ENCODE measurements at places on chromosomes 2 and 18.
A peak's percentile ranks its signal among the peaks of the same experiment; 100 is the strongest.

DNA sequence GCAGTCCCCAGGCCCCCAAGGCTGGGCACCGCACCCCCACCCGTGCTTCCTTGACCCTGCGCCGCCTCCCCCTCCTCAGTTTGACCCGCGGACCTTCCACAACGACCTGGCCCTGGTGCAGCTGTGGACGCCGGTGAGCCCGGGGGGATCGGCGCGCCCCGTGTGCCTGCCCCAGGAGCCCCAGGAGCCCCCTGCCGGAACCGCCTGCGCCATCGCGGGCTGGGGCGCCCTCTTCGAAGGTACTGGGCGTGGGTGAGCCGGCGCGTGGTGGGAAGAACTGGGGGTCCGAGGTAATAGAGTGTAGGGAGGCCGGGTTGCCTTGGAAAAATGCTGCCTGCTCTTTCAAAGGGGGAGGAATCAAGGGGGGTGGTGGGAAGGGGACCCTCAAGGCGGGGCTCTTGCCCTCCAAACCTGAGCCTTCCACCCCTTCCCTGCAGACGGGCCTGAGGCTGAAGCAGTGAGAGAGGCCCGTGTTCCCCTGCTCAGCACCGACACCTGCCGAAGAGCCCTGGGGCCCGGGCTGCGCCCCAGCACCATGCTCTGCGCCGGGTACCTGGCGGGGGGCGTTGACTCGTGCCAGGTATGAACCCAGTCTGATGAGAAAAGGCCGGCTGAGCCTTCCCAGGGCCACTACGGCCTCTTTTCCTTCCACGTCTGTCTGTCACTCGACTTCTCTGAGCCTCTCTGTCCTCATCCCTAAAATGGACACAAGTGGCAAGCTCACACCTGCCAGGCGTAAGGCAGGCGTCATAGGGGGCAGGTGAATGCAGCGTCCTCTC is 2.6 kb downstream of the PRSS56 start:
- no peak for DNase-seq

GRCh38 chr18:33720133-33720532 is 142.1 kb downstream of the ASXL3 start:
- DNase-seq, result no peak

GRCh38 chr2:76256458-76257088 is 545.9 kb upstream of the GCFC2 start:
- DNase-seq, result no peak

DNA sequence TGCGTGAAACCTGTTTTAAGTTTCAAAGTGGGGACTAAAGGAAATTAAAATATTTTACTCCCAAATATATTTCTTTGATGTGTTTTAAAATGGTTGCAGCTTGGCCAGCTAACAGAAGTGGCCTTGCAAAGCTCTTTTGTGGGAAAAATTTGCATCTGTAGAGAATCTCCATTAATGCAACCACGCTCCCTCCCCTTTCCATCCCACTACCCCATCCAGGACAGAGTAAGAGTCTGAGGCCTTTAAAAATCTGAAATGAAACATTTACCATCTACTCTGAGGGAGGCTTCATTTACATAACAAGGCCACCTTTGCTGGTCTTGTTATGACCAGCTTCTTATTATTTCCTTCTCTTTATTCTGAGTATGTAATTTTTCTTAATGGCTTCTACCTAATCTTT is 63.5 kb downstream of the STAT4 start:
- DNase-seq, result no peak

GRCh38 chr2:31384771-31385276 is 29.7 kb downstream of the XDH start:
- no peak for DNase-seq

GRCh38 chr2:165905854-165906253 is 47.7 kb downstream of the TTC21B start:
- DNase-seq, result no peak

GRCh38 chr2:211468877-211469663 is 912.7 kb downstream of the CPS1 start:
- DNase-seq, result no peak

- peak; percentile 72 for DNase-seq
Observed at GRCh38 chr18:58321986-58322385, 278.0 kb downstream of the NEDD4L start.

DNA sequence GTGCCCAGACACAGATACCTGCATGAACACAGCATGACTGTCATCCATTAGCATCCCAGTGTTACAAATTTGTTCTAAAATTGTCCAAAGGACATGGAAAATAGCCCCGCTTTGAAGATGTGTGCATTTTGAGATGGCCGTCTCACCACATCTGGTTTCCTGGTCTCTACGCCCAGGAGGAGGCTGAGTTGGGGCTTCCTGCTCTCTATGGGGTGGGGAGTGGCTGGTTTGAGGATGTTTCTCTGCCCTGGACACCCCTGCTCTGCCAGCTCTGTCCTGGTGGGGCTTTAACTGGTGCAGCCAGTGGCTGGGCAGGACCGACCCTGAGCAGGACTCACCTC is 74.6 kb upstream of the SMAD7 start:
- no peak for DNase-seq

GRCh38 chr2:220994846-220995245 is 577.3 kb downstream of the EPHA4 start:
- DNase-seq, result no peak

GRCh38 chr2:20173496-20174402 is 51.2 kb downstream of the SDC1 start:
- DNase-seq, result no peak

DNA sequence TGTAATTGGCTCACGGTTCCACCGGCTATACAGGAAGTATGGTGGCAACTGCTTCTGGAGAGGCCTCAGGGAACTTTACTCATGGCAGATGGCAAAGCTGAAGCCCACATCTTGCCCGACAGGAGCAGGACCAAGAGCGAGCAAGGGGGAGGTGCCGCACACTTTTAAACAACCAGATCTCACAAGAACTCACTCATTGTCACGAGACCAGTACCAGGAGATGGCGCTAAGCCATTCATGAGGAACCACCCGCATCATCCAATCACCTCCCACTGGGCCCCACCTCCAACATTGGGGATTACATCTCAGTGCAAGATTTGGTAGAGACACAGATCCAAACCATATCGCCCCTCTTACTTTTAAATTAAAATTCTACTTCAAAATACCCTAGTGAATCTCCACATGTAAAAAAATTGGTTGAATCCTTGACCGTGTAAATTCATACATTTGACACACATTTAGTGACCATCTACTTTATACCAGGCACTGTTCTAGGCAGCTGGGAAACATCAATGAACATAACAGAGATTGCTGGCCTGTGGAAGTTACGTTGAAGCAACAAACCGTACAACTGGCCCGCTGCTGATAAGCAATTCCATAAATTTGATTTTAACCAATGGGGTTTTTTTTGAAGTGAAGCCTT is 87.6 kb downstream of the ALPK2 start:
- peak; percentile 51 for DNase-seq

- DNase-seq, result no peak
Observed at GRCh38 chr2:174051741-174052583, 86.8 kb upstream of the SP3 start.

- DNase-seq, result no peak
Observed at GRCh38 chr18:23369266-23369665, 83.8 kb upstream of the RIOK3 start.

DNA sequence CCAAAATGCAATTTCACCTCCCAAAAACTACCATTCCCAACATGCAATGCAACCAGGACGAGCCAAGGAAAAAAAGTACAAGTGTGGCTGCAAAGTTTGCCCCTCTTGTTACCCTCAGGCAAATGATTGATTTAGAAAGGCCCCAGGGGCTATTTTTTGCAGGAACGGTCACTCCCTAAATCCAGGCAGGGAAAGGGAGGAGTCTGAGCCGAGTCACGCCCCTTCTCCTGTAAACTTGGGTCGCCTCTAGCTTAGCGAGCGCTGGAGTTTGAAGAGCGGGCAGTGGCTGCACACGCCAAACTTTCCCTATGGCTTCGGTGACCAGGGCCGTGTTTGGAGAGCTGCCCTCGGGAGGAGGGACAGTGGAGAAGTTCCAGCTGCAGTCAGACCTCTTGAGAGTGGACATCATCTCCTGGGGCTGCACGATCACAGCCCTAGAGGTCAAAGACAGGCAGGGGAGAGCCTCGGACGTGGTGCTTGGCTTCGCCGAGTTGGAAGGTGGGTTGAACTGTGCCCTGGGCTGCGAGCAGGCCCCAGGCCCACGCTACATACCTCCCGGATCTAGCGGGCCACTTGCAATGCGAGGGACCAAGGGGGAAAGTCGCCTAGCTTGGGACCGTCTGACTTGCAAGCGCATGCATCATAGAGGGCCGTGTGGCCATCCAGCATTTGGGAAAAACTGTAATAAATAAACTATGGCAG is at the start of gene GALM:
Gene GALM, plus strand, starts transcription at position 261 of the 702 bp plus-strand sequence. Its CDS starts 48 bp downstream, at position 309.
- peak; percentile 69 for DNase-seq

DNA sequence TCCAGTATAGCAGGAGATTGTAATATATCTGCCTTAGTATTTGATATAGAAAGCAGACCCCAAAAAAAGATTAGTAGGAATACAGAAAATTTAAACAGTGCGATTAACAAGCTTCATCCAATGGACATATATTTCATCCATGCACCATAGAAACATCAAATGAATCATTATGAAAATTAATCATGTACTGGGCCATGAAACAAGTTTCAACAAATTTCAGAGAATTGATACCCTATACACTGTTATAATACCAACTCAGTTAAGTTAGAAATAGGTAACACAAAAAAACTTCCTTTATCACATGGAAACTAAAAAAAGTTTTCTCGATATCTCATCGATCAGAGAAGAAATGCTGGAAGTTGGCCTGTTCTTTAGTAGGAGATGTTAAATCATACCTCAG is 192.1 kb upstream of the STON1 start:
- no peak for DNase-seq

DNA sequence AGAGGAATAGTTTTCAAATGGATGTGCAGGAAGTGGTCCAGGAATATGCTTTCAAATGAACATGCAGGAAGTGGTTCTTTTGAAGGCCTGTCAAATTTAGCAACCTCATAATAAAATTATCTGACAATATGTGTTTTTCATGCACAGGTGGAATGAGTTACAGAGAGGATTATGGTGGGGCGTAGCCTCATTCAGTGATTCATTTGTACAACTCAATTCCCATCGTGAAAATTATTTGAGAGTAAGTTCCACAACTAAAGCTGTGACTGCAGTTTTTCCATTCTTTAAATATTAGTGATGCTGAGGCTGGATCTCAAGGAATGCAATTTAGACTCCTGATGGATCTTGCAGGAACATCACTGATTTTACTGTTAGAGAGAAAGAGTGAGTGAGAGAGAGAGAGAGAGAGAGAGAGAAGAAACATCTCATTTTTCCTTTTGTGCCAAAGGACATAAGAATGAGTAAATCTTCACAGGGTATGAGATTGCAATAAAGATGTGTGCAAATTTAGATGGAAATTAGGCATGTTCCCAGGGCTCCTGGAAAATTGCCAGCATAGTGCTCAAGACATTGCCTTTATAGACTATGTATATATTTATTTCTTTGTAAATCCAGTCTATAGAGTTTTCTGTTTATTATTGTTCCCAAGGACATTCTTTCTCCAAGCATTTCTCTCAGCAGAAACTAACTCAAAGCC is 394.9 kb upstream of the ZEB2 start:
- no peak for DNase-seq

GRCh38 chr2:10584242-10584753 is 105.5 kb downstream of the NOL10 start:
- no peak for DNase-seq

DNA sequence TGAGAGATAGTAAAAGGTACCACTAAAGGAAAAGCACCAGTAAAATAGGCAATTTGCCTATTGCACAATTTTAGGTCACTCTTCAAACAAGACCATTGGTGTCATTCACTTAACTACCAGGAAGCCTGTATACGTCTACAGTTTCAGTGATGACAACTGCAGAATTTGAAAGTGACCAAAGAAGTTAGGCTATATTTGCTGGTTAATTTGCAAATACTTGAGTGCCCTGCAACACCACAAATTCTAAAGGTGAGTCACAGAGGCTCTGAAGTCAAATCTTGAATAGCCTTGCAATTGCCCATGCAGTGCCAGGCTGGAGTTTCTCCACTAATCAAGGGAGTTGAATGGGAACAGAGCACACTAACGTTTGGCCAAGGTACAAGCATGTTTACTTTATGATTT is 128.7 kb upstream of the CCDC68 start:
- DNase-seq, result no peak

GRCh38 chr2:7203056-7203467 is 285.9 kb downstream of the RNF144A start:
- DNase-seq, result peak; percentile 56

- DNase-seq, result peak; percentile 48
Observed at GRCh38 chr2:20781656-20782265, 41.1 kb downstream of the LDAH start.

DNA sequence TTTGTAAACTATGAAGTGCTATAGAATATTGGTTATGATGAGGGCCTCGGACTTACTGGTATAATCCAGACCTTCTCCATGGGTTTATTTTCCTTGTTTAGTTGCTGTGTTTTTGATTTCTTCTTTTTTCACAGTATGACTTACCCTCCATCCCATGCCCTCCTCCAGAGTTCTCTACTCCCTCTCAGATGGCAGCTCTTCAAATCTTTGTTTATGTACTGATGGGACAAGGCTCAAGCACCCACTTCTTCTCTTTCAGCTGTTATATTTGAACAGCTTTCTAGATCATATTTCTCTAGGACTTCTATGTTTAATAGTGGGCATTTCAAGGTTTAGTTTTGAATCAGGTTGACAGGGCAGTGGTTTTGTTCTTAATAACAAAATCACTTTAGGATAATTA is 43.9 kb downstream of the CLIP4 start:
- DNase-seq, result no peak

DNA sequence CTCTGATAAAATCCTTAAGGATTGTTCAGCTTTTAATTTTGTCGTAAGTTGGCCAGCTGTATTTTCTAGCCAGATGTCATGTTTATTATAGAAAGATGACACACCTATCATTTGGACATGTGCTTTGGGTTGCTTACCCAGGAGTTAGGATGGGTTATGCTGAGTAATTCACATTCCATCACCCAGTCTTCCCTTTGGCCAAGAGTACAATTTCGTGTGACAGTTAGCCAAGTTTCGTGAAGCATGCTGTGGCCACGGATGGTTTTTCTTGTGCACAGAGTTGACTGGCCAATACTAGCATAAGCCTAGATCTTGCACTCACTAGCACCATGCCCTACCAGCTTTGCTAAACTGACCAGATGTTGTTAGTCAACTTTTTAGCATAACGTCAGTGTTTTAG is 5.8 kb downstream of the MAPRE3 start:
- DNase-seq, result no peak
